Dermis blood vessel endothelial cell (primary cell): ENCODE measurements at places on chromosomes 6 and 20. TPM values are rescaled to one million over a fixed set of nuclear protein-coding genes. Genes with fewer than 3 reads are reported as not detected.

DNA sequence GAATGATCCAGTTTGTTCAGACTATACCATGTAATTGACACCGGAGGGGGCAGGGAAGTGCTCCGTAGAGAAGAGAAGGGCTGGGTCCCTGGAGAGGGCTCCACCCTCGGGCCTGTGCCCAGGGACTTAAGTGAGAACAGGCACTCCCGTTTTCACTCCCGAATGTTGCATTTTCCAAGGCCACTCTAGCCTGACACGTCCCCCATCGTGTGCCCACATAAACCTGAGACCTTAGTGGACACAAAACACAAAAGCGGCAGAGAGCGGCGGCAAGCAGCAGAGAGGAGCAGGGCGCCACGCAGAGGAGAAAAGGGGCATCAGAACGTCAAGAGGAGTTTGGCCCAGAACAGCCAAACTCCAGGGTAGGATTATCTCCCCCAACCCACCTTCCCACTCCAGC lies 1405.1 kb downstream of the GRIK2 start:
- no peak for DNase-seq

PRRT1 gene
- total RNA-seq = 0.05 TPM in 1 of 2 replicates, not detected in the other

TRIM10 gene
- total RNA-seq = not detected in 2 replicates

DNA sequence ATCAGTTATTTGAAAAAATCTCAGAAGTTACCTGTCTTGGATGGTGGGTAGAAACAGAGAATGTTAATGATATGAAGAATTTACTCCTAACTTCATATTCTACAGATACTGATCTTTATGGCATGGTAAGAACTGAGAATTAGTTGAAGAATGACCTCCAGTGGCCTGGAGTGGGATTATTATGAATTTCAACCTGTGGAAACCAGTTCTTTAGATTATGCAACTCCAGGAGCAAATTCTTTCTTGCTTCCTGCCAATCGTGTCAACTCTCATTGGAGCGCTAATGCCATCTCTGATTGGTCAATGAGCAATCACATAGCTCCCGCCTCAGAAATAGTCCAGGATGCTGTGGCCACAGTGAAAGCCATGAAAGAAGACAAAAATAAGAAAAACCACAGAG lies 40.6 kb downstream of the LYRM2 start:
- DNase-seq = peak; percentile 14

CALHM6 gene
- total RNA-seq = 0.33 and 0.85 TPM in 2 replicates

GRCh38 chr20:53804920-53805894 lies 211.6 kb upstream of the ZNF217 start:
- DNase-seq = no peak

DNA sequence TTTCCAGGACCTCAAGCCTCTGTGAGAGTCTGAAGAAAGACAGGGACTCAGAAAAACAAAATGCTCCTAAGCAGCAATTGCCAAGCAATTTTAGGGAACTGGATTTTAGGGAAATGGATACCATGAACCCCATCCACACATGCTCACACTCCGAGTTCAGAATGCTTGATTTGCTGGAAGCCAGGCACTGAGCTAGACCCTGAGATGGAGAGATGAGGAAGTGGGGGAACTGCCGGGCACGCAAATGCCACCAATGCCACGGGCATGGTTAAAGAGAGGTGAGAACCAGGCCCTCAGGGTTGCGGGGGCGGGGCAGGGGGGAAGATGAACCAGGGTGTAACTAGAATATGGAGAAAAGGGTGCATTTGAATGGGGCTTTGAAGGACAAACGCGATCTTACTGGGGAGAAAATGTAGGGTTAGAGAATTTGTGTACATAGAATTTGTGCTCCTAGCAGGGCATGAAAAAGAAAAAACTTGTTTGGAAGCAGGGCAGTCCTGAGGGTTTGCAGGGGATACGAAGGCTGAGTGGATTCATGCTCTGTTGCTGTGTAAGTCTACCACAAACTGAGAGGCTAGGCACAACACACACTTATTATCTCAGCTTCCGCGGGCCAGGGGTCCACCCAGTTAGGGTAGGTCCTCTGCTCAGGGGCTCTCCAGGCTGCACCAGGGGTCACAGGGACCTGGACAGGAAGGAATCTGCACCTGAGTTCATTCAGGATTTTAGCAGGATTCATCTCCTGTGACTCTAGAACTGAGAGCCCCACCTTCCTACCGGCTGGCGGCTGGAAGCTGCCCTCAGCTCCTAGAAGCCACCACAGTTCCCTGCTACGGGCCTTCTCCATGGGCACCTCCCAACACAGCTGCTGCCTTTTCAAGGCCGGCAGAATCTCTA lies 108.0 kb downstream of the SNX5 start:
- DNase-seq = no peak

VSTM2L gene
- total RNA-seq = 0.51 TPM in 1 of 2 replicates, not detected in the other

GRCh38 chr6:24957199-24957598 lies 21.4 kb upstream of the RIPOR2 start:
- no peak for DNase-seq

GRCh38 chr6:75283907-75284631 lies 523 bp downstream of the TMEM30A start:
- DNase-seq = peak; percentile 58

OLIG3 gene
- not detected in 2 replicates for total RNA-seq
